ENCODE measurements at places on chromosomes 12 and 14.

DNA sequence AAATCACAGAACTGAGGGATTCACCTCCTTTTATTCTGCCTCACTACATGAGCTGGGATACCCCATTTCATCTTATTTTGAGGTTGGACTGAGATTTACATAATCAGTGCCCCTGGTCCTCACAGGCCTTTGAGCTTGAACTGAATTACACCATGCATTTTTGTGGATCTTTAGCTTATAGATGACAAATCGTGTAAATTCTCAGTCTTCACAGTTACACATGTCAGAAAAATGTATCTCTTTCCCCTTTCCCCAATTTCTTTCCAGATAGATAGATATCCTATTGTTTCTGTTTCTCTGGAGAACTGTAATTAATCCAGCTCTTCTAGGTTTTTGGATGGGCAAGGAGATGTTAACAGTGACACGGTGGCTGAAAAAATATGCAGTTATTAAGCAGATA, 1778.9 kb upstream of the SEL1L start:
- DNase-seq = no peak

DNA sequence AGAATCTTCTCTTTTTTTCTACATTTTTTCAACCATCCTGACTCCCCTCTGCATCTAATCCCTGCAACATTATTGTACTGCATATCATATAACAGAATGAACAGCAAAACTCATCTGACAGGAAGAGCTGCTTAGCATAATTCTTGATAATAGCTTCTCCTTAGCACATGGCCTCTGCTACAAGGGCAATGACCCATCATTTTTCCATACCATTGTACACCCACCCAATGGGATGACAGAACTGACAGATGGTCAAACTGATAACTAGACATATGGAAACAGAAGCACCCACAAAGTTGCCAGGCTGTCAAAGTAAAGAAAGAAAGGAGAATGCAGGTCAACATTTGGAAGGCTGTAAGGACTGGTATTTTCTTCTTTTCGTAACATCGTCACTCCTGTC, 390.4 kb upstream of the USP15 start:
- no peak for DNase-seq

DNA sequence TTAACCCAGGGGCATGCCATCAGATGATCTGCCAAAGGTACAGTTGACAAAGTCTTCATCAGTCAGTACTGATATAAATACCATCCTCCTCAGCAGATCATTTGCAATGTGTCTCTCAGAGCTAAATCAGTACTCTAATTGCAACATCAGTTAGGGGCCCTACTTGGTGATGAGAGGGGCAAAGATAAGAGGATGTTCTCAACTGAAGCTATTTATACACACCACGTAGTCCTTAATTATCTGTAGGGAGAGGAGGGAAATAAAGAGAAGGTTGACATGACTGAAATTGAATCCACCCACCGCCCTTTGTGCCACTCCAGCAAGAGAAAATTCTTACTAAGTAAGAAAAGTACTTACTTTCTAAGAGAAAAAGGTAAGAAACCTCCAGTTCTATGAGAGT, 157.8 kb upstream of the NUDT4 start:
- DNase-seq = no peak

DNA sequence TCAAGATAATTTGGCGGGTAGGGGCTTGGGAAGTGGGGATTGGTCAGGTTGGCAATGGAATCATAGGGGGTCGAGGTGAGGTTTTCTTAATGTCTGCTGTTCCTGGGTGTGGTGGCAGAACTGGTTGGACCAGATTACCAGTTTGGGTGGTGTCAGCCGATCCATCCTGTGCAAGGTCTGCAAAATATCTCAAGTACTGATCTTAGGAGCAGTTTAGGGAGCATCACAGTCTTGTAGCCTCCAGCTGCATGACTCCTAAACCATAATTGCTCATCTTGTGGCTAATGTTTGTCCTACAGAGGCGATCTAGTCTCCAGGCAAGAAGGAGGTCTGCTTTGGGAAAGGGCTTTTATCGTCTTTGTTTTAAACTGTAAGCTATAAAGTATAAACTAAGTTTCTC, 868.4 kb downstream of the DIO2 start:
- no peak for DNase-seq

DNA sequence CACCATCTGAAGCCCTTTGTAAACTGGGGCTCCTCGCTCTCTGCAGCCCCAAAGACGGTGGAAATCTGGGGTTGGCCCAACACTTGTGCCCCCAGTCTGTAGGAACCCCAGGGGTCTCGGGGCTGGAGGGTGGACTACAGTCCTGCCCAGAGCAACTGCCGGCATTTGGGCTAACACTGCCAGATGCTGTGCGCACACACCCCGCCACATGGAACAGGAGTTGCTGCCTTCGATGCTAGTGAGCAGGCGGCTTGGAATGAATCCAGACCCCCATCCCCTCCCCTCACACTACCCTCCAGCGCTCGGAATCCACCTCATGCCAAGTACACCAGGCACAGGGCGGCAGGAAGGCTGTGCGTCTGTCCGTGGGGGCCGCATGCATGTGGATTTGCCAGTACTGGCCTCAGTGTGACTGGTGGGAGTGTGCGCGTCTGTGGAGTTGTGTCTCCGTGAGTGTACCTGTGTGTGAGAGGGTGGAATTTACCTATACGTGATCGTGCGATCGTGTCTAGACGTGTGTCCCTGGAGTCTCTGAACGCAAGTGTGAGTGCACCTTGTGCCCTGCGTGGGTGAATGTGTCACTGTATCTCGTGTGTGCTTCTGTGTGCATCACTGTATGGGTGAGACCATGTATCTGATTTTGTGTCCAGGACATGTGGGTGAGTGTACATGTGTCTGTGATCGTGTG, 5.1 kb downstream of the LHX5 start:
- DNase-seq = no peak

DNA sequence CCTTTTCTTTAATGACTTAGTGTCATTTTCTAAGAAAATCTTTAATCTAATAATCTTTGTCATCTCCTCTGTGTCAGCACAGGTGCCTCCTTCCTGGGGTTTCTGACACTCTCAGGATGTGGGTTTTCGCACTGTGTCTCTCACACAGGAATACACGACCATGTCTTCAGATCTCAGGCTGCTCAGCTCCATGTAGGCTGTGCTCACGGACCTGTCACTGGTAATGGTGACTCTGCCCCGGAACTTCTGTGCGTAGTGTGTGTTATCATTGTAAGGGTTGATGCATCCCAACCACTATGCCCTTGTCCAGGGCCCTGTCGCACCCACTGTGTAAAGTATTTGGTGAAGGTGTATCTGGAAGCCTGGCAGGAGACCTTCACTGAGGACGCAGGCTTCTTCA, 647.8 kb downstream of the TMEM121 start:
- DNase-seq = no peak

DNA sequence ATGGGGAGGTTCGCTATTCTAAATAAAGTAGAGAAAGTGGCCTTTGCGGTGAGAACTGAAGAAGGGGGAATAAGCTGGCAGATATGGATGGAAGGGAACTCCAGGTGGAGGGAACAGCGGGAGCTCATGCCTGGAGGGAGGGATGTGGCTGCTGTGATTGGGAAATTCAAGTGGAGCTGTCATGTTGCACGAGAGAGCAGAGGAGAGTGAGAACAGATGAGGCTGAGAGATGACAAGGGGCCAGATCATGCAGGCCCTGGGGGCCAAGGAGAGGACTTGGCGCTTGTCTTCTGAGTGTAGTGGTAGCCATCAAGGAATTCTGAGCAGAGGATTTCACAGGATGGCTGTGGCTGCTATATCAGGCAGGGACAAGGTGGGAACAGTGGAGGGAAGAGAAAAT, 35.0 kb downstream of the TGFB3 start:
- no peak for DNase-seq

- DNase-seq = peak; percentile 98
These were observed at the start of gene GAS2L3 for GRCh38 chr12:100573292-100574186. GAS2L3 (plus strand) TSS chr12:100573684; CDS start chr12:100594905, 21,221 bp downstream.

DNA sequence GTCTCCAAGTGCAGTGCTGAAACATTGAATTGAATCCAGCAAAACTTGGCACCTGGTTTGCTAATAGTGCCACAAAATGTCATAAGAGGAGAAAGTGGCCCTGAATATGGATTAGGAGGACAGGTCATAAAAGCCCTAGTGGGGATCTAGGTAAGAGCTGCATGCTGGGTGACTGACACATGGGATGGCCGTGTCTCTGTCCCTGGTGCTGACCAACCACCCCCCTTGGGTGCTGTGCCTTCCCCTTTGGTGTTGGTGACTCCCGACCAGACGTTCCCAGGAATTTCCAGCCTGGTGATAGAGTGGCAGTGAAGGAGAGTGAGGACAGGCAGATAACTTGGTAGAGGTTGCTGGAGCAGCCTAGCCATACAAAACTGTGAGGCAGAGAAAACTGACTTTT, 142.8 kb downstream of the VRK1 start:
- no peak for DNase-seq

- DNase-seq = no peak
These were observed 3.0 kb upstream of the PPP1CC start for GRCh38 chr12:110745542-110746284.

- peak; percentile 56 for DNase-seq
These were observed 530 bp downstream of the APAF1 start for GRCh38 chr12:98645572-98646067.

DNA sequence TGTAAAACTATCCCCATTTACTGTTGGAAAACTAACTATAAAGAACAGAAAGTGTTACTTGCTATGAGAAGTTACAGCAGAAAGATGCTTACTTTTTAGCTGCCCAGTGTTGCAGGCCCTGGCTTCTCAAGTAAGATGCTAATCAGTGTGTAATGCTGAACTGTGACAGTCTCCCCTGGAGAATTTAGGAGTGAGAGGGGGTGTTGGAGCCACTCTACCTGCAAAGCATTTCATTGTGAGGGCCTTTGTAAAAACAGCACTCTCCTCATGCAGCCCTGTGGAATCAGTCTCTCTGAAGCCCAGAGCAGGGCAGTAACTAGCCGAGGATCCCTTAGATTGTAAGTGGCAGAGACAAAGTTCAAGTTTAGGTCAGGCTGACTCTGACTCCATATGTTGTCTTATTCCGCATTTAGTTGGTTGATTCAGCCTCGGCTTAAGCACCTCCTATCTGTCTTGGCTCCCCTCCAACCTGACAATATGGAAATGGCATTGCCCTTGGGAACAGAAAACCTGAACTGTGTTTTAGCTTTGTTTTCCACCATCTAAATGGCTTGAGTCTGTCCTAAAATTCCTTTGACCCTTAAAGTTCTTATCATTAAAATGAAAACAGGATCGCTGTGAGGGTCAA, 141.3 kb downstream of the PRKCH start:
- DNase-seq = peak; percentile 42

GRCh38 chr14:35369701-35370191, 34.8 kb downstream of the NFKBIA start:
- no peak for DNase-seq

- no peak for DNase-seq
These were observed 22.9 kb upstream of the NR1H4 start for GRCh38 chr12:100450735-100451134.

GRCh38 chr14:66782853-66783252, 274.9 kb downstream of the GPHN start:
- no peak for DNase-seq

DNA sequence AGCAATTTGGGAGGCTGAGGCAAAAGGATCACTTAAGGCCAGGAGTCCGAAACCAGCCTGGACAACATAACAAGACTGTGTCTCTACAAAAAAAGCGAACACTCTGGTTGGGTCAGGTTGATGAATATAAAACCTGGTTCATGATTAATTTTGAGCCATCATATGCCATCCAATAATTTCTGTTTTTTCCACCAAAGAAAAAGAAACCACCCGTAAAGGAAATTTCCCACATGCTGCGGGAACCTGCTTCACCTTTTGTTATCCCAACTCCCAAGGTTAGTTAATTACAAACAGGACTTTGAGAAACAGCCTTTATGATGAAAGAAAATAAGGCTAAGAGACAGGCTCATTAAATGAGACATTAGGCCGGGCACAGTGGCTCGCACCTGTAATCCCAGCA, 24.1 kb upstream of the BICDL1 start:
- no peak for DNase-seq

- no peak for DNase-seq
These were observed 87.9 kb upstream of the PRICKLE1 start for GRCh38 chr12:42677461-42677860.

GRCh38 chr14:103534576-103535061, 5.6 kb downstream of the TRMT61A start:
- no peak for DNase-seq

GRCh38 chr12:124391340-124392261, 96.7 kb downstream of the RFLNA start:
- DNase-seq = peak; percentile 94

DNA sequence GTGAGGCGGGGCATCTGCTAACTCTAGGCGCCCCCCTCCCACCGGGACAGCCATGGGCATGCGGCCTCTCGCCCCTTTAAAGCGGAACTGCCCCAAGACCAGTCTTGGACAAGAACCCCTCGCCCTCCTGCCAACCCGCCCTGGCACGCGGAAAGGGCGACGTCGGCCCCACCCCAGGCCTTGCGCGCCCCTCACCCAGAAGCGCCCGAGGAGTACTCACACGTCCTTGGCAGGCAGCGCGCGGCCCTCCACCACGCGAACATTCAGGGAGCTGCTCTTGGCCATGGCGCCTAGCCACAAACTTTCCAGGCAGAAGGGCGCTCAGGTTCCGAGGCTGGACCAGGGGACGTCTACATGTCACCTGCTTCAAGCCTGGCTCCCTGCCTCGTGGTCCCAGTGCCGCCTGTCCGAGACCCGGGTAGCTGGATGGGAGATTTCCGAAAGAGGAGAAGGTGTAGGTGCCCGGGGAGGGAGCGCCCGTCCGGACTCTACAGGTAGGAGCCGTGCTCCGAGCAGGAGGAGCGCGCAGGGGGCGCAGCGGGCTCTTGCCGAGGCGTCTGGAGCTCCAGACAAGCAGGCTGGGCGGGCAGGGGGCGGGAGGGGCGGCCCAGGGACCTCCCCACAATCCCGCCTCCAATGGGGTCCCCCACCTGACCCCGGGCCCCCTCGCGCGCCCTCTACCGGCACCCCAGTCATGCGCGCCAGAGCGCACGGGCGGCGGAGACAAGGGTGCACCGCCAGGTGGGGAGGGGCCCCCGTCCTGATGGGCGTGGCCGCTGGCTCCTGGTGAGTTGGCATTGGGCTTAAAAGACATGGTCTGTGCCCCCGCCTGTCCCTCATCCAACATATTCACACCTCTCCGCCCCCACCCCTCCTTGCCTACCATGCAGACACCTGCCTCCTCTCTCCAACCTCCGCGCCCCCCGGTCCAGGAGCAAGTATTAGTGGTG, at the start of gene RASAL1:
Gene RASAL1 (minus strand): TSS at position 584 of the 950 bp plus-strand sequence. CDS start 299 bp downstream, at position 285.
- DNase-seq = peak; percentile 55

DNA sequence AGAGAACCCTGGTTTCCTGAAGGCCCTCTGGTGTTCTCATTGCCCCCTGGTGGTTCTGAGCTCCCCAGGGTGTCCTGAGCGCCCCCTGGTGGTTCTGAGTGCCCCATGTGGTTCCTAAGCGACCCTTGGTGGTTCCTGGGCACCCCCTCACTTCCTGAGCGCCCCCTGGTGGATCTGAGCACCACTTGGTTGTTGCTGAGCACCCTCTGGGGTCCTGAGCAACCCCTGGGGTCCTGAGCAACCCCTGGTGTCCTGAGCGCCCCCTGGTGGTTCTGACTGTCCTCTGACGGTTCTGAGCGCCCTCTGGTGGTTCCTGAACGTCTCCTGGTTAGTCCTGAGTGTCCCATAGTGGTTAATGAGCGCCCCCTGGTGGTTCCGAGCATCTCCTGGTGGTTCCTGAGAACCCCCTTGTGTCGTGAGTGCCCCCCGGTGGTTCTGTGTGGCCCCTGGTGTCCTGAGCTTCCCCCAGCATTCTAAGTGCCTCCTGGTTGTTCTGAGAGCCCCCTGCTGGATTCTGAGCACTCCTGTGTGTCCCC, 568.3 kb downstream of the TMEM121 start:
- peak; percentile 83 for DNase-seq

All from suppressor macrophage (primary cell).